T-cell (primary cell): ENCODE measurements at places on chromosomes 2 and 18.

- DNase-seq, result no peak
- no peak overlapping the region for H3K4me3 ChIP-seq
Measured at GRCh38 chr2:74540291-74540690, 10.6 kb downstream of the HTRA2 start.

- no peaks in the 10 kb centered on the region for H3K36me3 ChIP-seq
- peak overlapping the region; percentile 39 for H3K4me3 ChIP-seq
Measured at GRCh38 chr2:10447300-10447894, 730 bp downstream of the ODC1 start.

DNA sequence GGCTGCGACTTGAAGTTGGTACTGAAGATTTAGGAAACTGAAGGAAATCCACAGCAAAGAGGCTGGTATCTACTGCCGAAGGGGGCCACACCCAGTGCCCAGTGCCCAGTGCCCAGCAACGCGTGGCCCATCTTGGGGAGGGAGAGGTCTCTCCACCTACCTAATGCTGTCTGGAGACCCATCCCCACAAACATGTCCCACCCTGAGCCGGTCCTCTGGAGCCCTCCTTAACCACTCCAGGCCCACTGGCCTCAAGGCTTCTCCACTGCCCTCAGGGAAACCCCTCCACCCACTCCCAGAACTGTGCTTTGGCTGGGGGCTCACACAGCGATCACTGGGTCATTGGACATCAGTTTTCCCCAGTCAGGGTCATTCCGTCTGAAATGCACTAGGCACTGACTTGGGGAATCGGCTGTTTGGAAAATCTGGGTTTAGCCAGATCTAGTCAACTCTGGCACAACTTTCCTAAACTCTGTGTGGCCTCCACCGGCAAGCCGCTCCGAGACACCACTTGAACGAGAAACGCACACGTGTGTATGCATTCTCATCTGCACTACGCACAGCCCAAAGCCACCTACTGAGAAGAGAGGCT, 20.1 kb downstream of the GPR55 start:
- H3K27ac ChIP-seq, result no peak overlapping the region
- H3K36me3 ChIP-seq, result peaks cover 2% of the 10 kb centered on the region
- H3K27me3 ChIP-seq, result no peaks in the 10 kb centered on the region
- no peak overlapping the region for H3K4me3 ChIP-seq

- peaks cover 33% of the 10 kb centered on the region for H3K36me3 ChIP-seq
- no peaks in the 10 kb centered on the region for H3K27me3 ChIP-seq
- peak overlapping the region; percentile 91 for H3K27ac ChIP-seq
Measured at GRCh38 chr18:23573020-23573419, 13.3 kb downstream of the NPC1 start.

- DNase-seq, result no peak
- H3K4me1 ChIP-seq, result peaks cover 10% of the 10 kb centered on the region
- no peaks in the 10 kb centered on the region for H3K36me3 ChIP-seq
Measured at GRCh38 chr2:37569986-37570679, 101.3 kb downstream of the CDC42EP3 start.

DNA sequence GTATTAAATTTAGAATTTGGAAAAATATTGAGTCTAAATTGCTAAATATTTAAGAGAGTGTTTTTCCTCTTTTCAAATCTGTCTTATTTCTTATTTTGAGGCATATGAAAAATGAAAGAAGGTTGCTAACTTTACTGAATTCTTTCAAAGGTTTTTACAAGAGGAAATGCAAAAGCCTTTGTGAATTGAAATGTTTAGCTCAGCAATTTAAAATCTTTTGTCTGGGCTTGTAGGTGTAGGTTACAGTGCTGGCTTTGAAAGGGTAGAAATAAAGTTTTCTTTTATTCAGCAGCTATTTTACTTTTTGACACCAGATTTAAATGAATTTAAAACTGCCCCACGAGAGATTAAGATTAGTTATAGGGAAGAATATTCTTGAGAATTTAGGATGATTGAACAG, 192.0 kb downstream of the CDH7 start:
- H3K36me3 ChIP-seq, result no peaks in the 10 kb centered on the region
- H3K4me3 ChIP-seq, result no peak overlapping the region
- H3K27me3 ChIP-seq, result no peaks in the 10 kb centered on the region
- no peak overlapping the region for H3K27ac ChIP-seq

DNA sequence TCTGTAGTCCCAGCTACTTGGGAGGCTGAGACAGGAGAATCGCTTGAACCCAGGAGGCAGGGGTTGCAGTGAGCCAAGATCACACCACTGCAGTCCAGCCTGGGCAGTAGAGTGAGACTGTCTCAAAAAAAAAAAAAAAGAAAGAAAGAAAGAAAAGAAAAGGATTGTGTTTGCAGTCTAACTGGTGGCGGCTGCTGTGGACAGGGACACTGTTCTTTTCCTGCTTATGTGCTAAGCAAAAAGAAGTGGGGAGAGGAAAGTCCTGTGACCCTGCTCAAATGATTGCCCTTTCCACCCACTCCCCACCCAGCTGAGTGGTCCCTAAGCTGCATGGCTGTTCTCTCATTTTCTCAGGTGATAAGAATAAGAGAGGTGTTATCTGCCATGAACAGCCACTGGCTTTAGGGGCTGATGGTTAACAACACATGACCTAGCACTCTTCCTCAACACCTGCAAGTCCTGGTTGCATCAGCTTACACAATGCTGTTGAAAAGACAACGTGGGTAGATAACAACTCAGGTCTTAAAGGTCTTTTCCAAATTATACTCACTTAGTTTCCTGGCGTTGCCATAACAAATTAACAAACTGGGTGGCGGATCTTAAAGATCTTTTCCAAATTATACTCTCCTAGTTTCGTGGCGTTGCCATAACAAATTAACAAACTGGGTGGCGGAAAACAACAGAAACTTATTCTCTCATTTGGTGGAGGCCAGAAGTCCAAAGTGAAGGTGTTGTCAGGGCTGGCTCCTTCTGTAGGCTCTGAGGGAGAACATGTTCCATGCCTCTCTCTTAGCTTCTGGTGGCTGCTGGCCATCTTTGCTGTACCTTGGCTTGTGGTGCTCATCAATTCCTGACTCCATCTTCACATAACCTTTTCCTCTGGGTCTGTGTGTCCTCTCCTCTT, 90.3 kb upstream of the RTN4 start:
- H3K27me3 ChIP-seq, result no peaks in the 10 kb centered on the region
- no peak overlapping the region for H3K4me3 ChIP-seq
- no peak for DNase-seq

- no peaks in the 10 kb centered on the region for H3K27me3 ChIP-seq
- H3K36me3 ChIP-seq, result no peaks in the 10 kb centered on the region
- no peak overlapping the region for H3K27ac ChIP-seq
- no peak overlapping the region for H3K4me3 ChIP-seq
- DNase-seq, result no peak
Measured at GRCh38 chr2:162022290-162022945, 51.6 kb downstream of the DPP4 start.

GRCh38 chr2:85397925-85398331, 12.2 kb downstream of the CAPG start:
- H3K36me3 ChIP-seq, result peaks cover 6% of the 10 kb centered on the region
- no peak for DNase-seq
- no peak overlapping the region for H3K27ac ChIP-seq
- H3K27me3 ChIP-seq, result no peaks in the 10 kb centered on the region
- H3K4me1 ChIP-seq, result no peaks in the 10 kb centered on the region
- no peak overlapping the region for H3K4me3 ChIP-seq

DNA sequence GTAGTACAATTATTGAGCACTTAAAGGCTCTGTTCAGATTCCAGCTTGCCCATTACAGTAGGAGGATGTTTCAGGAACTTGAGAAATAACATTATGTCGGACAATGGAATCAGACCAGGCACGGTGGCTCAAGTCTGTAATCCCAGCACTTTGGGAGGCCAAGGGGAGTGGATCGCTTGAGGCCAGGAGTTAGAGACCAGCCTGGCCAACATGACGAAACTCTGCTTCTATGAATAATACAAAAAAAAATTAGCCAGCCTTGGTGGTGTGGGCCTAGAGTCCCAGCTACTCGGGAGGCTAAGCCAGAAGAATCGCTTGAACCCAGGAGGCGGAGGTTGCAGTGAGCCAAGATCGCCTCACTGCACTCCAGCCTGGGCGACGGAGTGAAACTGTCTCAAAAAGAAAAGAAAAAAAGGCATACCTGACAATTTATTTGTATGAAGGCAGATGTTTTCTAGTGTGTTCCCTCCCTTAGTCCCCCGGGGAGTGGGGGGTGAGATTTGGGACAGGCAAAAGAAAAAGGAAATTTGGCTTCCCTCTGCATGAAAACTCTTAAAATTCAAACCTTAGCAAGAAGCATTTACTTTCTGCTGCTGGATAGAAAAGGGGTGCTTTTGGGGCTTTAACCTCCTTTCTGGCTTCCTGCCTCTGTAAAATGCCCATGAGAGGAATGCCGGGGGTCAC, 13.7 kb upstream of the ZNF532 start:
- H3K4me1 ChIP-seq, result no peaks in the 10 kb centered on the region
- no peak overlapping the region for H3K27ac ChIP-seq
- DNase-seq, result no peak
- no peaks in the 10 kb centered on the region for H3K36me3 ChIP-seq
- peaks cover 42% of the 10 kb centered on the region for H3K27me3 ChIP-seq
- no peak overlapping the region for H3K4me3 ChIP-seq

DNA sequence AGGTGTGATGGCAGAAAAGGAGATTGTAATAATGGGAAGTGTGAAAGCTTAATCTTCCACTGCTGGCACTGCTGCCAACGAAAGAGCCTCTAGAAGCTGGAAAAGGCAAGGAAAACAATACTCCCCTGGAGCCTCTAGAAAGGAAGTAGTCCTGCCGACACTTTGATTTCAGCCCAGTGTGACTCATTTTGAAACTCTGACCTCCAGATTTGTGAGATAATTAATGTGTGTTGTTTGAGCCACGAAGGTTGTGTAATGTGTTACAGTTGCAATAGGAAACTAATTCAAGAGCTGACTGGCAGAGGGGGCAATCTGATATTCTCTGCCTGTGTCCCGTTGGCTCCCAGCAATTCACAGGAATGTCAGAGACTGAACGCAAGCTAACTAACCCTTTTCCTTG, 219.2 kb upstream of the UBE2E3 start:
- peaks cover 11% of the 10 kb centered on the region for H3K27me3 ChIP-seq
- no peak for DNase-seq
- no peaks in the 10 kb centered on the region for H3K4me1 ChIP-seq
- no peak overlapping the region for H3K4me3 ChIP-seq

- H3K27me3 ChIP-seq, result no peaks in the 10 kb centered on the region
- H3K27ac ChIP-seq, result no peak overlapping the region
- H3K4me3 ChIP-seq, result no peak overlapping the region
Measured at GRCh38 chr2:54947646-54948045, 102.6 kb downstream of the RTN4 start.

DNA sequence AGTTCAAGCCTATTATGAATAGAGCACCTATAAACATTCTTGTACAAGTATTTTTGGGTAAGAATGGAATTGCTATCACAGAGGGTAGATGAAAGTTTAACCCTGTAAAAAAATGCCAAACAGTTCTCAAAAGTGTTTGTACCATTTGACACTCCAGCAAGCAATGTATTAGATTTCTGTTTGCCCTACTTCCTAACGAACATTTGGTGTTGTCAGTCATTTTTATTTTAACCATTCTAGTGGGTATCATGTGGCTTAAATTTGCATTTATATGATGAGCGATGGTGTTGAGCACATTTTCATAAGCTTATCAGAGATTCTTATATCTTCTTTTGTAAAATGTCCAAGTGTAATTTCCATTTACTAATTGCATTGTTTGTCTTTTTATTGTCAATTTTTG, 608.2 kb upstream of the ACVR2A start:
- H3K4me1 ChIP-seq, result no peaks in the 10 kb centered on the region
- no peak overlapping the region for H3K27ac ChIP-seq
- no peak overlapping the region for H3K4me3 ChIP-seq
- DNase-seq, result no peak
- no peaks in the 10 kb centered on the region for H3K36me3 ChIP-seq

GRCh38 chr2:29024882-29025430, 43.9 kb downstream of the TOGARAM2 start:
- no peaks in the 10 kb centered on the region for H3K27me3 ChIP-seq
- no peak overlapping the region for H3K27ac ChIP-seq
- no peaks in the 10 kb centered on the region for H3K36me3 ChIP-seq
- no peak for DNase-seq

- H3K4me1 ChIP-seq, result no peaks in the 10 kb centered on the region
- no peak for DNase-seq
- no peaks in the 10 kb centered on the region for H3K27me3 ChIP-seq
- no peak overlapping the region for H3K4me3 ChIP-seq
- no peaks in the 10 kb centered on the region for H3K36me3 ChIP-seq
- H3K27ac ChIP-seq, result no peak overlapping the region
Measured at GRCh38 chr2:348361-348916, 60.5 kb upstream of the ALKAL2 start.

DNA sequence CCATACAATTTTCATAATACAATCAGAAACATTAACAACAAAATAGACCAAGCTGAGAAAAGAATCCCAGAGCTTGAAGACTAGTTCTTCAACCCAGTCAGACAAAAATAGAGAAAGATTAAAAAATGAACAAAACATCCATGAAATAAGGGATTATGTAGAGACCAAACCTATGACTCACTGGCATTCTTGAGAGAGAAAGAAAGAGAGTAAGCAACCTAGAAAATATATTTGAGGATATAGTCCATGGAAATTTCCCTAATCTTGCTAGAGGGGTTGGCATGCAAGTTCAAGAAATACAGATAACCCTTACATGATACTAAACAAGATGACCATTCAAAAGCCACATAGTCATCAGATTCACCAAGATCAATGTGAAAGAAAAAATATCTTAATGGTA, 281.7 kb downstream of the CCDC85A start:
- no peak overlapping the region for H3K4me3 ChIP-seq
- no peaks in the 10 kb centered on the region for H3K36me3 ChIP-seq
- H3K27ac ChIP-seq, result no peak overlapping the region
- no peaks in the 10 kb centered on the region for H3K27me3 ChIP-seq

GRCh38 chr2:201765799-201766198, 14.9 kb downstream of the ALS2 start:
- DNase-seq, result no peak
- H3K27me3 ChIP-seq, result no peaks in the 10 kb centered on the region
- H3K36me3 ChIP-seq, result peaks cover 21% of the 10 kb centered on the region
- H3K27ac ChIP-seq, result no peak overlapping the region

DNA sequence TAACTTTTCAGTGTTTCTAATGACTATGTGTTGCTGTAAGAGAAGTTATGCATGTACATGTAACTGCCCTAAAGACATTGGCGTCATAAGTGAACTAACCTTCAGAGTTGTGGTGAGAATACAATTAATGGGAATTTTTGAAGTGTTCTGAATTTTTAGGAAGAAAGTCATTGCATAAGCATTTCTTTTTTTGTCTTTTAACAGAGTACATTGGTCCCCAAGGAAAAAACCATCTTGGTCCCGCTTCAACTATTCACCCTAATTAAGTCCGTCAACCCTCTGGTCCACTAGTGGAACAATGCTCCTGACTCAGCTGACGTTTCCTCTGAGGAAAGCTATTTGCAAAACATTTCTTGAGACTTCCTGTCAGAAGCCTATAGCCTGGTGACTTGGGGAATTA, 41.1 kb upstream of the VIT start:
- DNase-seq, result no peak
- H3K4me1 ChIP-seq, result no peaks in the 10 kb centered on the region
- no peaks in the 10 kb centered on the region for H3K36me3 ChIP-seq
- H3K27ac ChIP-seq, result no peak overlapping the region

GRCh38 chr2:37847792-37848191, 77.3 kb upstream of the RMDN2 start:
- H3K4me3 ChIP-seq, result no peak overlapping the region
- no peaks in the 10 kb centered on the region for H3K36me3 ChIP-seq
- H3K27ac ChIP-seq, result no peak overlapping the region
- H3K4me1 ChIP-seq, result no peaks in the 10 kb centered on the region
